ENCODE measurements at places on chromosomes 16 and 17. TPM values are rescaled to one million over a fixed set of nuclear protein-coding genes. Genes with fewer than 3 reads are reported as not detected.

Gene PMFBP1
- not detected for total RNA-seq

Gene CTRB2
- total RNA-seq: not detected

Gene TBC1D26
- 4.2 TPM for total RNA-seq

Gene EFCAB5
- total RNA-seq: not detected

Gene FBF1
- total RNA-seq: 13.0 TPM

Gene TMEM220
- 10.3 TPM for total RNA-seq

- H3K4me3 ChIP-seq: no peak overlapping the region
- no peak for DNase-seq
- H3K27ac ChIP-seq: no peak overlapping the region
- no peaks in the 10 kb centered on the region for H3K36me3 ChIP-seq
- H3K4me1 ChIP-seq: no peaks in the 10 kb centered on the region
Observed at GRCh38 chr17:32286518-32286900, 20.9 kb downstream of the RHBDL3 start.

DNA sequence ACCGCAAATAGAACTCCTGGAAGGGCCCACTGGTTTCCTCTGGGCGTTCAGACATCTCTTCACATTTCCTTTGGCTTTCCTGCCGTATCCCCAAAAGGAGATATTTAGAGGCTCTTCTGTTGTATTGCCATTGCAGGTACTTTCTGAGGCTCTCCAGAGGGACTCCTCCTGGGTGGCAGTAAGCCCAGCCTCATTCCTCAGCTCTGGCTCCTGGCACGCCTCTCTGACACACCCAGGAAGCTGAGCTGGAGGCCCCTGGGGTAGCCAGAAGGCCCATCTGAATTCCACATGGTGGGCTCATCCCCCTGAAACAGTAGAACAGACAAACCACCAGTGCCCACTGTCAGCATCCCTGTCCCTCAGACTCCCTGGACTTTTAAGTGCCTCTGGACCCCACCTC is 206.7 kb downstream of the PARN start:
- H3K27ac ChIP-seq: no peak overlapping the region
- H3K4me3 ChIP-seq: no peak overlapping the region
- H3K4me1 ChIP-seq: no peaks in the 10 kb centered on the region
- DNase-seq: no peak
- no peaks in the 10 kb centered on the region for H3K36me3 ChIP-seq
- no peaks in the 10 kb centered on the region for H3K27me3 ChIP-seq

DNA sequence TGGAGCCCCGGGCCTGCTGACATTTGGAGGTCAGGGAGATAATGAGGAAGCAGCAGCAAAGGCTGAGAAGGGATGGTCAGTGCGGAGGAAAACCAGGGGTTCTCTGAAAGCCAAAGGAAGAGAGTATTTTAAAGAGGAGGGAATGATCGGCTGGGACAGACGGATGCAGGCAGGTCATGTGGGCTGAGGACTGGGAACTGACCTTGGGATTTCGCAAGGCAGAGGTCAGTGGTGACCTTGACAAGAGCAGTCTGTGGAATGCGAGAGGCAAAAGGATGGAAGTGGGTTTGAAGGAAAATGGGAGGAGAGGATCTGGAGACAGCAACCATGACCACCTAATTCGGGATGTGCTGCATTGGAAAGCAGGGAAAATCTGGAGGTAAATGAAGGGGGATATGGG is 10.2 kb downstream of the EFTUD2 start:
- H3K36me3 ChIP-seq: peaks cover 49% of the 10 kb centered on the region
- H3K27me3 ChIP-seq: no peaks in the 10 kb centered on the region

DNA sequence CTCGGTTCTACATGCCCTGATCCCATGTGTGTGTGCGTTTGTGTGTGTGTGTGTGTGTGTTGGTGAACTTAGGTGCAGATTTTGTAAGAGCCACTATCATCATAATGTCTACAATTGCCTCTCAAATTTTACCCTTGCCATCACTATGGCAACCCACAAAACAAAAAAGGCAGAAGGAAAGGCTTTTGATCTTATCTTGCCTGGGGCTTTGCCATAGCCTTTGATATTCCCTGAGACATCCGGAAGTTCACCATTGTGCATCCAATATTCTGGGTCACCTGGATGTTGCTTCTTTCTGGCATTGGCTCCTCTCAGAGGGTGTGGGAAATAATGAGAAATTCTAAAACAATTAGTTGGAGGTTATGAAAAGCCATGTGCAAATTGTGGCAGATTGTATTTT is 114.7 kb downstream of the HAPSTR1 start:
- no peaks in the 10 kb centered on the region for H3K27me3 ChIP-seq
- H3K36me3 ChIP-seq: no peaks in the 10 kb centered on the region
- H3K4me3 ChIP-seq: no peak overlapping the region
- no peak for DNase-seq

GRCh38 chr17:3865176-3865575 is 19.1 kb upstream of the NCBP3 start:
- H3K4me1 ChIP-seq: peaks cover 9% of the 10 kb centered on the region
- DNase-seq: no peak
- H3K36me3 ChIP-seq: no peaks in the 10 kb centered on the region
- H3K27ac ChIP-seq: peak overlapping the region; percentile 49
- H3K4me3 ChIP-seq: no peak overlapping the region

DNA sequence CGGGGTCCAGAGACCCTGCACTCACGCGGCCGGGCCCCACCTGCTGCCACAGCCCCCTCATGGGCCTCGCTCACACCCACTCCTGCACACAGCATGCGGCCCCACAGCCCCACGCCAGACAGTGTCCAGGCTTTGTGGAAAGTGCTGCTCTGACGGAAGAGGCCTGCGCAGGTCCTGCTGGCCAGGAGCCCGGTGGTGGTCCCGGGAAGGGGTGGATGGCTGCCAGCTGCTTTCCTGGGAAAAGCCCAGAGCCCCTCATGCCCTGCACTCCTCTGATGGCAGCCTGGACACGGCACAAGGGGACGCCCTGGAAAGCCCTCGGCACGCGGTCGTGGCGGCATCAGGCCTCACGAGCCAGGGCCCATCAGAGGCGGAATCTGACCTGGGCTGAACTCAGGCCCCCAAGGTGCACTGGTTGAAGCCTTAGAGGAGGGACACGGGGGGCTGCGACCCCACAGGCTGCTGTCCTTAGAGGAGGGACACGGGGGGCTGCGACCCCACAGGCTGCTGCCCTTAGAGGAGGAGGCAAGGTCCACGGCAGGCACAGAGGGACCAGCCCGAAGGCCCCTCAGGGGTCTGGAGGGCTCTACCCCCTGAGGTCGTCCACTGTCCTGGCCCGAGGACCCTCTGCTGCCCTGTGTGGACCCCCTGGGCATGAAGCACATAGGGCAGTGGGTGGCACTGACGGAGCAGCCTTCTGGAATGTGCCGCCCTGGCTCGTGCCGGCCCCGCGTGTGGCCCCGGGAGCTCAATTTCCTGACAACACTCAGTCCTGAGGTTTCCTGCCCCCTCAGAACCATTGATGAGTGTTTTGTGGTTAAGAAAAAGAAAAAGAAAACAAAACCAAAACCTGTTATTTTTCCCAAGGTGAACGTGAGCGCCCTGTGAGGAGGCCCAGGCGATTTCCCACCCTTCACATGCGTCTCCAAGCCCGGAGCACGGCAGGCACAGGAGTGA is 22.1 kb downstream of the SOX8 start:
- H3K27me3 ChIP-seq: no peaks in the 10 kb centered on the region
- no peaks in the 10 kb centered on the region for H3K36me3 ChIP-seq
- H3K27ac ChIP-seq: no peak overlapping the region
- H3K4me3 ChIP-seq: no peak overlapping the region
- no peak for DNase-seq

DNA sequence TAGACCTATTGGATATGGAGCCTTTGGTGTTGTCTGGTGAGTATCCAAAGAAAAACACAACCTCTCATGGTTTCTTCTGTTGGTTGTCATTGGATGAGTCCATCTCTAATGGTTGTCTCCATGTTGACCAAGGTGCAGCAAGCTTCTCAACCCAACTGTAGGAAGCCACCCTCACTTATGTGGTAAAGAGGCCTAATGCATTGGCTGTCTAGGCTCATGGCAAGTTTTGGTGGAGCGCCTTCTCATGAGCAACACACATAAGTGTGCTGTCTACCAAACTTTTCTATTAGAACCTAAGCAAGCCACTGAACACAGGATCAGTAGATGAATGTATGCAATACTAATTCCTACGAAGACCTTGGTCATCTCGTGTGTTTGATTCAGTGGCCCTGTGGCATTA is 819 bp downstream of the NLK start:
- H3K27me3 ChIP-seq: no peaks in the 10 kb centered on the region
- no peaks in the 10 kb centered on the region for H3K36me3 ChIP-seq
- DNase-seq: no peak
- H3K27ac ChIP-seq: no peak overlapping the region
- H3K4me3 ChIP-seq: no peak overlapping the region

DNA sequence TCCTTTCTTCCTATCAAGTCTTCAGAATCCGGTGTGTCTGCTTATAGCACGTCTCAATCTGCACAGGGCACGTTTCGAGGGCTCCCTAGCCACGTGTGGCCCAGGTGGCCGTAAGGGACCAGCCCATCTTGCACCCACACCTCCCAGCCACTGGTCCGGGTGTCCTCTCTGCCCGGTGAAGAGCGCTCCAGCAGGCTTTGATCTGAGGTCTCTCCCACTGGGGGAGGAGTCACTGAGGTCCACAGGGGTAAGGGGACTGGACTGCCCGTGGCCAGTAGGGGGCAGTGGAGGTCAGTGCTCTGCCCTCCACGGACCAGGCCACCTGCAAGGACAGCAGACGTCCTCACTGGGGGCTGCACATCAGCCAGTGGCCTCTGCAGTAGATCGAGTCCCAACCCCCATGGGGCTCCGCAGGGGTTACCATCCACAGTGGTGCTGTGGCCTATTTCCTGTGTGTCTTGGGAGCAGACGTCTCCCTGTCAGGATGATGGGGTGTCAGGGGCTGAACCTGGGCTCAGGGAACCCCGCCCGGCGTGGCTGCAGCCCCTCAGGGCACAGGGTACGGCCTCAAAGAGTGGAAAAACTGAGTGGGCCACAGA is 204.1 kb upstream of the CIBAR2 start:
- peaks cover 35% of the 10 kb centered on the region for H3K4me1 ChIP-seq
- H3K27ac ChIP-seq: no peak overlapping the region
- no peaks in the 10 kb centered on the region for H3K36me3 ChIP-seq
- H3K4me3 ChIP-seq: no peak overlapping the region
- DNase-seq: no peak
- H3K27me3 ChIP-seq: no peaks in the 10 kb centered on the region

DNA sequence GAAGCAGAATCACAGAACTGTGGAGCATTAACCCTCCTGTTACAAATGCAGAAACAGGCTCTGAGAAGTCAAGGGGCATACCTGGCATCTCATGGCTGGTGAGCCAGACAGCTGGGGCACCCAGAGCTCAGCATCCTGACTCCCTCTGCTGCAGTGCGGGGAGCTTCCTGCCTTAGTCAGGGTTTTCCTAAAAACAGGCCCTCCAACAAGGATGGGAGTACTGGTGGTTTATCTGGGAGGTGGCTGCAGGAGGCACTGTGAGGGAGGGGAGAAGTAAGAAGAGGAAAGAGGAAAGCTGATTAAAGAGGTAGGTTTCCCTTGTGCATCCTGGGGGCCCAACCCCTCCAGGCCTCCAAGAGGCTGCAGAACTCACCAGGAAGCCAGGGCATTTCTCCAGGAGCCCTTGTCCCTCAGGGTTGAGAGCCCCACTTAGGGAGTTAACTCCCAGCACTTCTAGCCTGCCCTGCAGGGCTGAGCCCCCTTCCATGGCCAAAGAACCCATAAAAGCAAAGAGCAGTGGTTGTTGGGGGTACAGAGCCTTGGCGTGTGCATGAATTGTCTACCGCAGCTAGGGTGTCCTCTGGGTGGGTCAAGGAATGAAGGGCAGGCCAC is 261.5 kb upstream of the RPL38 start:
- DNase-seq: peak; percentile 64
- no peak overlapping the region for H3K27ac ChIP-seq
- H3K36me3 ChIP-seq: no peaks in the 10 kb centered on the region
- no peak overlapping the region for H3K4me3 ChIP-seq
- no peaks in the 10 kb centered on the region for H3K27me3 ChIP-seq
- H3K4me1 ChIP-seq: peaks cover 6% of the 10 kb centered on the region

DNA sequence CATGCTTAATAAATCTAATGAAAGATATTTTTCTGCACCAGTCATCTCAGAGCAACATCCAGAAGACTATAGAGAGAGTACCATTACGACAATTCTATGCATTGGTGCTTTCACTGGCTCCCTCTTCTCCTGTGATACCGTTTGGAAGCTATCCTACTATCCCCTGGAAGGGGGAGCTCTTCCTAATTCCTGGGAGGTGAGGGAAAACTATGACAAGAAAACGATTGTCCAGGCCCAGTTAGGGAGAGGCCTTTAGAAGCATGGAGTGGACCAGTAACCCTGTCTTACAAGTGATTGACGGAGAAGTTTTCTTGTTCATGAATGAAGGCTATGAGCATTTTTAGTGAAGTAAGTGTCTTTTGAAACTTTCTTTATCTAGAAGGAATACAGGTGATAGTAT is 150.2 kb downstream of the TANC2 start:
- H3K4me3 ChIP-seq: no peak overlapping the region
- no peak for DNase-seq
- H3K4me1 ChIP-seq: no peaks in the 10 kb centered on the region
- H3K27me3 ChIP-seq: no peaks in the 10 kb centered on the region

All from vagina (tissue), 2 donors.